ENCODE measurements at places on chromosomes 7 and 10.

- peak; percentile 79 for DNase-seq
These were observed 33.5 kb downstream of the REEP3 start for GRCh38 chr10:63554657-63555056.

GRCh38 chr10:132168571-132169030 is 18.1 kb upstream of the DPYSL4 start:
- DNase-seq: no peak

DNA sequence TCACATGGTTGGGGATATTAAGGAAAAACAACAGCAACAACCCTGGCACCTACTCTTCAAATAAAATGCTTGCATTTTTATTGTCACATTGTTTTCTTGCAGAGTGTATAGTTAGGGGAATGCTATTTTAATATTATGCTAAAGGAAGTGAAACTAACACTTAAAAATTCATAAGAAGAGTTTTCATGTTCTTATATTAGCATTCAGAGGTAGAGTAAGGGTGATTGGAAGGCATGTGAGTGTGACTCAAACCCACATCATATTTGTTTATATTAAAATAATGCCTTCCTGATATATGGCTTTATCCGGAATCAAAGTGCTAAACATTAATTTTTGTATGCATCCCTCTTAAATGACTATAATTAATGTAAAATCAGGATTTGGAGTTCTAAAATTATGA is 59.8 kb upstream of the TES start:
- no peak for DNase-seq

DNA sequence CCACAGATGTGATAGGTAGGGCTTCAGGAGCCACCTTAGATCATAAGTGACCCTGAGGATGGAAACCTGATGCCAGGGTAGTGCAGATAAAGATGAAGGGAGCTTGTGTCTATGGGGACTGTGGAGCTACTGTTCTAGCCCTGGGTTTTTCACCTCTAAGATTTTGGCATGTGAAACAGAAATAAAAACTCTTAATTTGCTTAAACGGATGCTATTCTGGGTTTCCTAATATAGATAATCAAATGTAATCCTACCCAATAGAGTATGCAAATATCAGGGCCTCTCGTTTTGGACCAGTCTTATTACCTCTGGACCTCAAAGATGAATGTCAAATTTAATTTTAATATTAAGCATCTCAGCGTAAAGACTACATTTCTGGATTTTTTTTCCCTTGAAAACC is 49.3 kb downstream of the ABCB4 start:
- no peak for DNase-seq

GRCh38 chr7:155210356-155210755 is 87.3 kb upstream of the INSIG1 start:
- DNase-seq: no peak

DNA sequence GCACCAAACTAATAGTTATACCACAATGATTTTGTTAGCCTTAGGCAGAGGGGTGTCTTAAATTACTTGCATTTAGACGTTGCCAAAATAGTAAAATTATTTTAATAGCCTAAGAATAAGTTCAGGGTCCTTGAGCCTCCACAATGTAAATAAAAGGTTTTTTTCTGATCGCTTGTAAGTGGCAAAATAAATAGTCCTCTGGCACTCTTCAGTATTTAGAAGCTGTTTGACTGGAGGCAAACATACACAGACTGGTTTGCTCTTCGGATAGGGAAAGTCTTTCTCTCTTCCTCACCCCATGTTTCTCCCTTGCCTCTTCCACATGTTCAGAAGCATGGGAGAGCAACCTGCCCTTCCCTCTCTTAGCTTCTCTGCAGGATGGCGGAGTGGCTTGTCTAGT is 49.5 kb upstream of the FAM180A start:
- no peak for DNase-seq

DNA sequence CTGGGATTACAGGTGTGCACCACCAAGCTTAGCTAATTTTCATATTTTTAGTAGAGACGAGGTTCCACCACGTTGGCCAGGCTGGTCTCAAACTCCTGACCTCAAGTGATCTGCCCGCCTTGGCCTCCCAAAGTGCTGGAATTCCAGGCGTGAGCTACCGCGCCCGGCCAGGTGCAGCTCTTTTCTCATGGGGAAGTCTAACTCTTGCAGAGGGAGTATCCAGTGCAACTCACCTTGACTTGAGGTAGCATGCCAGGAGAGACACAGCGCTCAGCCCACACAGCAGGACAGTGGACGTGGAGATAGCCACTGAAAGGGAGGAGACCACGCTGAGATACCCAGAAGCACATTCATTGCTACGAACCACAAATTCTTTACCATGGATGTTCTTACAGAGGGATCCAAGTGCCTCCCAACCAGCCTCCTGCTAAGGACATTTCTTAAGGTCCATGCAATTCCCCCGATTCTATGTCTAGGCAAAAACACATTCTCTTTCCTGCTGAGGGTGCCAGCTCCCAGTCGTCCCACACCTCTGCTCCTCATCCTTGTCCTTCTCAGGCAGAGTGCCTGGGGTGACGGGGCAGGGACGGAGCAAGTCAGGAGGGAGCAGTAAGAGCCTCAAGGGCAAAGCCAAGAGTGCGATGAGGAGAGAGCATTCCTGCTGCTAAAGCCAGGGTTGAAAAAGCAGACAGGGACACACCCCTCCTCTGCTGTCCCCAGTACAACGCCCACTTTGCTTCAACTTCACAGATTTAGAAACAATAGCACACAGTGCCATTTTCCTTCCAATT is 21.0 kb downstream of the IL15RA start:
- DNase-seq: no peak

- no peak for DNase-seq
These were observed 38.2 kb downstream of the ANXA8 start for GRCh38 chr10:47445720-47446119.

GRCh38 chr10:66555061-66555460 is 370.8 kb upstream of the LRRTM3 start:
- no peak for DNase-seq

DNA sequence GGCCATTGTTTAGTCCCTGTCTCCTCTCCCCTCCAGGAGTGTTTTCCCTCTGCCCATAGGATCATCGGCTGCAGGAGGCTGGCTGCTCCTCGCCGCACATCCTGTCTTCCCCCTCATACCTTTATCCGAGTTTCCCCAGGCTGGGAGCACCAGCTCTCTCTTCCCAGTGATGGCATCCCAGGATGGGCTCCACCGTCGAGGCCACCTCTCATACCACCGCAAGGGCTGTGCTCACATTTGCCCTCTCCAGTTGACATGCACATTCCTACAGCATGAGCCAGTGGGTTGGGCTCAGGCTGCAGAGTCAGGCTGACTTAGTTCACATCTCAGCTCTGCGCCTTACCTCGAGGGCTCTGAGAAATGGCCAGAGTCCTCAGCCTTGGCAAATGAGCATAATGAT is 12.1 kb downstream of the HKDC1 start:
- peak; percentile 67 for DNase-seq
